Muscle of leg (tissue), 16 donors: ENCODE measurements at places on chromosomes 12 and 14. TPM values are rescaled to one million over a fixed set of nuclear protein-coding genes. Genes with fewer than 3 reads are reported as not detected.

GRCh38 chr12:55666508-55666907 is 29.8 kb downstream of the OR10P1 start:
- DNase-seq, result no peak

GRCh38 chr12:113242026-113242418 is 20.8 kb downstream of the TPCN1 start:
- DNase-seq, result peak; percentile 41

CLEC2B gene
- total RNA-seq, result 4.4 TPM

USP5 gene
- 60.2 TPM for total RNA-seq

DNA sequence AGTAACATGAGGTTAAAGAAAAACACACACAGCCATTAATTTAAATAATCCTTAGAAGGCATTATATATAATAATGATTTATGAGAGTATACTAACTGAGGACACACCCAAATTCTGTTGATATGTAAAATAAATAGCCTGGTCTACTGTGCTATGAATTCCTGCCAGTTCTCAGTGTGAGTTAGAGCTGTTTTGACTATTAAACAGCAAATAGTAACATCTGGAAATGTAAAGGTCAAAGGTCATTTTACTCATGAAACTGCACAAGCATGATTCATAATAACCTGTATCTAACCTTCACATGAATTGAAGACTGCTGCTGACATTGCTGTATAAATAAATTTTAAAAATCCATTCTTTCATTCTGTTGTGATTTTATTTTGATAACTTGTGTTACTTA is 966.7 kb downstream of the SLC6A15 start:
- peak; percentile 47 for DNase-seq

DNA sequence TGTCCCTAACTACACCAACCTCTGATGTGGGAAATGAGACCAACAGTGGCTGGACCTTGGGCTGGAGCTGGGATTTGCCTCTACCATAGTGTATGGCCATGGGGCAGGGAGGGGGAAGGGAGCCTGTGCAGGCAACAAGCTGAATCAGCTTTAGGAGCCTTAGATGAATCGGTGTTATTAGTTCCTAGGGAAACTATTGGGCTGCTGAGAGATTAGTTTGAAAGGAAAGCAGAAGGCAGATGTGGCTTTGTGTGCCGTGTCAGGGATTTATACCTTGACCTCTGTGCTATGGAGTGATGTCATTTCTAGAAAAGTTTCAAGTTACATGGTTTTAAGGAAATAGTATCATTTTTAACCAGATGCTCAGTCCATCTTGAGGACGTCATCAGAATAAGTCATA is 19.5 kb upstream of the GAS2L3 start:
- DNase-seq, result no peak

AP4S1 gene
- total RNA-seq, result 12.5 TPM

DNA sequence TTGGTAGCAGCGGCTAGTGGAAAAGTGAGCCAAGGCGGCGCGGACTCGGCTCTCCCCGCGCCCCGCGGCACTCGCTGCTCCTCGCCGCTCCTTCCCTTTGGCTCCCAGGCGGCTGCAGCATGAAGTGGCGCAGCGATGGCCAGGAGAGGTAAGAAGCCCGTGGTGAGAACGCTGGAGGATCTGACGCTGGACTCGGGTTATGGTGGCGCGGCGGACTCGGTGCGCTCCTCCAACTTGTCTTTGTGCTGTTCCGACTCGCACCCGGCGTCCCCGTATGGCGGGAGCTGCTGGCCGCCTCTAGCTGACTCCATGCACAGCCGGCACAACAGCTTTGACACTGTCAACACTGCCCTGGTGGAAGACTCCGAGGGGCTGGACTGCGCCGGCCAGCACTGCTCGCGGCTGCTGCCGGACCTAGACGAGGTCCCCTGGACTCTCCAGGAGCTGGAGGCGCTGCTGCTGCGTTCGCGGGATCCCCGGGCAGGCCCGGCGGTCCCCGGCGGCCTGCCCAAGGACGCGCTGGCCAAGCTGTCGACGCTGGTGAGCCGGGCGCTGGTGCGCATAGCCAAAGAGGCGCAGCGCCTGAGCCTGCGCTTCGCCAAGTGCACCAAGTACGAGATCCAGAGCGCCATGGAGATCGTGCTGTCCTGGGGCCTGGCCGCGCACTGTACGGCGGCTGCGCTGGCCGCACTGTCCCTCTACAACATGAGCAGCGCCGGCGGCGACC is 225.6 kb upstream of the CRY1 start:
- peak; percentile 28 for DNase-seq

DNA sequence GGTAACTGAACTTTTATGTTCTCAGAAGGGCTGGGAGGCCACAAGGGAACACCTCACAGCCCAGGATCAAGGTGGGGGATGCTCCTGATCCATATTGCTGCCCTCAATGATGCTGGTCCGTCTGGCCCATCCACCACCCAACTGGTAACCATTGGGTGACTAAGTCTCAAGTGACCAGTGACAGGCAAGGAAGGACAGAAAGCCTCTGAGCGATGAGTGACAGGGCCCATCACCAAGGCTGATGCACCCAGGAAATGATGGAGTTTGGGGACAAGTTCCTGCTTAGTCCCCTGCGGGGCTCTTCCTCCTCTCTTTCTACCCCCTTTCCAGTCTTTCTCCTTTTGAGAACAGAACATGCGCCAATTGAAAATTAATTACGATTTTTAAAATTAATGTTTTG is 2.6 kb upstream of the MMP19 start:
- DNase-seq, result no peak

DNA sequence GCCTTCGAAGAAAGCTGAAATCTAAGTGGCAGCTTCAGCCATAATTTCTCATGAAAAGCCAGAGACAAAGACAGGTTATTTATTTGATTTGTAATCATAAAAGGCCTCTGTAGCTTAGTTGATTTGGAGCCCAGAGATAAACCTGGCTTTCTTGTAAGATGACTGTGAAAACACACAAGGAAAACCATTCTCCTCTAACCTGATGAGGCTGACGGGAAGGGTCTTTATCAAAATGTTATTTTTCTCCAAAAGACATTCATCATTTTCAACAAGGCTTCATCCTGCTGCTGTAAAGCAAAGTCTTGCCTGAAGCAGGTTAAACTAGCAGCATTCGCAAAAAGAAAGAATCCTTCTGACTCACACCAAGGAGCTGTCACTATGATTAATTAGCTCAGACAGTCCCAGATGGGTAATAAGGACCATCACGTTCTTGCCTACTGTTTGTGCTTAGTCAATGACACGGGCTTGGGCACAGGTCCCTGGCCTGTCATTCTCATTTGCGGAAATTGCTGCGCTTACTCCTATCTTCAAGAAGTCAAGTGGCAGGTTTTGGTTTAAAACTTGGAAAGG is 286.6 kb downstream of the C12orf75 start:
- DNase-seq, result no peak

GRCh38 chr12:57261428-57261865 is 10.5 kb upstream of the STAC3 start:
- peak; percentile 59 for DNase-seq

DNA sequence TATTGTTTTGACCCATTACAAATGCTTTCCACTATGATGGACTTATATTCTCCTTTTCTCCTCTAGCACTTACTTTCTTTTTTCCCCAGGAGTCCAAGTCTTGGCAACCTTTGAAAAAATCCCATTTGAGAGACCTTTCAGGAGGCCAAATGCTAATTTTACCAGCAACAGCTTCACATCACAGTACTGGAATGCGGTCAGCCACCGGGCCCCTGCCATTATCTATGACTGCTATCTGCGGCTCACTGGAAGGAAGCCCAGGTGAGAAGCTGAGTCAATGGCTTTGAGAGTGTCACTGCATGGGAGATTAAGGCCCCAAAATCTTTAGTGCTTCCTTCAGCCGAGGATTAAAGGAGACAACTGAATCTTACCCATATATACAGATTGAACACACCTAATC is 64.2 kb downstream of the ERGIC2 start:
- peak; percentile 52 for DNase-seq

NRXN3 gene
- 0.49 TPM for total RNA-seq

GLIPR1L2 gene
- total RNA-seq, result 1.5 TPM

- peak; percentile 45 for DNase-seq
Observed at GRCh38 chr12:67193704-67194103, 75.5 kb upstream of the CAND1 start.

FLRT2 gene
- total RNA-seq, result 78.3 TPM

DNA sequence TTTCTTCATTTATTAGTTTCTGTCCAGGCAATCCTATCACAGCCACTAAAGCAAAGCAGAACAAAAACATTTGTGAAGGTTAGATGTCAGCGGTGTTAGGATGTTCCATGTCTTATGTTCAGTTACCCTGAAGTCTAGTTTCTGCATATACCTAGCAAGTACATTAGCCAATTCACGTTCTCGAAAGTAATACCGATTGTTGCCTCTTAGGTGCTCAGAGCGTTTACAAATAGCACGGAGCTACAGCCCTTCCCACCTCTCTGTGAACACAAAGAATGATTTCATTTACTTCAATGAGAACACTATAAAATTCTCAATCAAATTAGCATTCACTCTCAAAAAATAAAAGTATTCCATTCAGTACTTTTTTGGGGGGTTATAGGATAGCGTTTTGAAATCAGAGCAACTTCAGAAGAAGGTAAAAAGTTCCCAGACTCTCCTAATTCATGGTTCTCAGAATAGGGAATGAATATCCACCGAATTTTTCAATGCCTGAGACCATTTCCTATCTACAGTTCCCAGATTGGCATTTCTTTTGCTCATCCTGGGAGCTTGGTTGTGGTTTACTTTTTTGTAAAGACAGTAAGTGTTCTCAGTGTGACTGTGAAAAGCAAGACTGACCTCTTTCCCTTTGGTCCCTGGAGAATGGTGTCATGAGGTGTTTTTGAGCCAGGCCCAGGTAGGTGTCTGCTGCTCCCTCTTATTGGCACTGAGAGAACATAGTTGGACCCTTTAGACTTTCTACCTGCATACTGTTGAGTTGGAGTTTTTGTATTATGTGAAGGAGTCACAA is 488.0 kb upstream of the RGS6 start:
- no peak for DNase-seq
